Occipital lobe (tissue), 3 donors: ENCODE measurements at places on chromosomes 16 and 17. TPM values are rescaled to one million over a fixed set of nuclear protein-coding genes. Genes with fewer than 3 reads are reported as not detected.

BAIAP3 gene
- 5.8 TPM for total RNA-seq

SPOP gene
- total RNA-seq = 123 TPM

SEPTIN1 gene
- under 0.01 TPM for total RNA-seq

CUEDC1 gene
- 10.9 TPM for total RNA-seq

ENPP7 gene
- not detected for total RNA-seq
